ENCODE measurements at places on chromosomes 3 and 15.

GRCh38 chr3:52400275-52400793 is 44.6 kb downstream of the SEMA3G start:
- DNase-seq: no peak

GRCh38 chr3:101838691-101839090 is 10.6 kb upstream of the NFKBIZ start:
- no peak for DNase-seq

DNA sequence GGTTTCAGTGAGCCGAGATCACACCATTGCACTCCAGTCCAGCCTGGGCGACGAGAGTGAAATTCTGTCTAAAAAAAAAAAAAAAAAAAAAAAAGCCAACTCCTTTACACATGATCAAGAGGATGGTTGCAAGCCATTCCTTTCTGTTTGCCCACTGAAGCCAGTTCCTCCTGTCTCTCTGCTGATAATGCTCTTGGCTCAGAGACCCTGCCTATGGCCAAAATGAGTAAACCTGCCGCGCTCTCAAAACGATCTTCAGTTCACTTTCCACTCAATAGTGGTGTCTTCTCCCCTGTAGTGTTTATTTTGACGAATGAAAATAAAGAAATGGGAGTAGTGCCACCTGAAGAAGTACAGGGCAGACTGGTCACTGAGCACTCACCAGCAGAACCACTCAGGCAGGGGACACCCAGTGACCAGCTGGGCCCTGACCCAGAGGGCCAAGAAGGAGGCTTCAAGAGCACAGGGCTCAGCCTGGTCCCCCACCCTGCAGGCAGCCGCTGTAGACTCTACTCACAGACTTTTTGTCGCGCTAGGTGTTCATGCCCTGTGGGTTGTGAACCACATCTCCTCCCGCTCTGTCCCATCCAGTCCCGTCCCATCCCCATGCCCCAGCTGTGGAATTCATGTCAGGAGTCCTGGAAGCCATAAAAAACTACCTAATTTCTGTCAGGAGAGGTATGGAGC is 23.6 kb downstream of the GRAMD2A start:
- DNase-seq: no peak

DNA sequence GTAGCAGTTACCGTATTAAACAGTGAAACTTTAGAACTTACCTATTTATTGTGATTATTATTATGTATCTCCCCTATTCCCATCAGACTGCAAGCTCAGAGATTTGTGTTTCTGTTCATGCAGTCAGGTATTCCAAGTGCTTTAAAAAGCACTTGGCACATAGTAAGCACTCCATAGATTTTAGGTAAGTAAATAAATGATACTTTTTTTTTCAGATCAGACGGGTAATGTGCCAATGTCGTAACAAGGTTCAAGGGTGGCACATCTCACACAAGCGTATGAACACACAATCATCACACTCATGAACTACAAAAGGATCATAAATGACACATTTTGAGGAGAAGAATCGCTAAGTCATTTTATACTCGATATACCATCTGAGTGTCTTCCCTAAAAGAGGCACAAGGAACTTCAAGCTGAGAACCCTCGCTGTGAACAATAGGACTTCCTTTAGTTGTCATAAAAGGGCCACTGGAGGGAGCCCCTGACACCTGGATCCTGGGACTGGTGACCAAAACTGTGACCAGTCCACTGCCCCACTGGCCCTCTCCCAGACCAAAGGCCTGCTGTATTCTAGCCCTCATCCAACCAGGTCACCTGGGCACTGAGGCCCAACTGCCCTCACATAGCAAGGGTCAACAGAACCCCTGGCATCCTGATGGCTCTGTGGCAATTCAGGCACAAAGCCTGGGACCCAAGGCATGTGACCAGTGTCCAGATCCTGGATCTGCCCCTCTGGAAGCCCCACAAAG is 32.1 kb downstream of the KIF9 start:
- no peak for DNase-seq

DNA sequence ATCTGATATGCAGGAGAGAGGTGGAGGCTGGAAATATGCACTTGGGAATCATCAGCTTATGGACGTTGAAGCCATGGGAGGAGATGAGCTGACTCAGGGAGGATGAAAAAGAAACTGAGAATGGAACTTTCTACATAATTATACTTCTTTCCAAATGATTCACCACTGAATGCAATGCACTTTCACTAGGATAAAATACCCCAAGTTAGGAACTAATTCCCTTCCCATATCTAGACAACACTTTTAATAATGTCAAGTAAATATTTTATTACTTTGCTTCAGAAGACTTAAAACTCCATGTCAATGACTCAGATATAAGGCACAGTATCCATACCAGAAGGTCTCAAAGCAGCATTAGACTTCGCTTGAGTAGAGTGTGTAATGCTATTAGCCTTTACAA is 24.2 kb downstream of the NPTN start:
- DNase-seq: no peak

- DNase-seq: no peak
Measured at GRCh38 chr3:26621906-26622620, 509 bp upstream of the LRRC3B start.

DNA sequence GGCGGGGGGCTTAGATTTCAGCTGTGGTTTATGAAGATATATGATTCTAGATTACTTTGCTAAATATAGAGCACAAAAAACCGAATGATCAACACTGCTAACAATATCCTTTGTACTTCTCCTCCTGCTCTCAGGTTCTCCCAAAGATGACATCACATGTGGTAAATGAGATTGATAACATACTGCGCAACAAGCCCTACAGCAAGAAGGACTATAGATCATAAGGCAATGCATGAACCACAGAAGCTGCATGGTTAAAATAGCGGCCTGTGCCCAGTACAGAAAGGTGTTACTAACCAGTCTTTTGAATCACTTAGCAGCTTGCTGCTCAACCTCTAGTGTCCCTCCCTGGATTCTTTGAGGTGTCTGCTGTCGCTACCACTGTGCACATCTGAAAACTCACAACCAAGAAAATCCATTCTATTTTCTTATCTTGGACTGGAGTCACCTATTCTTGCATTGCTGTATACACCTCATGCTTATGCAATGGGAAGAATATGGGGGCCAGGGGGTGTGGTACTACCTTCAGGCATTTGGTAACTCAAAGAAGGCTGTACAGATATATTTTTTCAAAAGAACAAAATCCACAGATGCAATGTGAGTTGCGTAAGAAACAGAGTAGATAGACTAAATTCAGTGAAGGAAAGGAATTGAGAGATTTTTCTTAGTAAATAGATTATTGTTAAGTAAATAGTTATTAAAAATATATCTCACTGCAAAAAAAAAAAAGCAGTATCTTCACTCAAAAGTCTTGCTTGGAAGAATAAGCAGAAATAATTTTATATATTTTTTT is 18.2 kb downstream of the SSR3 start:
- DNase-seq: no peak
